Germinal center (tissue), 1 donor: ENCODE measurements at places on chromosomes 7 and 10.

DNA sequence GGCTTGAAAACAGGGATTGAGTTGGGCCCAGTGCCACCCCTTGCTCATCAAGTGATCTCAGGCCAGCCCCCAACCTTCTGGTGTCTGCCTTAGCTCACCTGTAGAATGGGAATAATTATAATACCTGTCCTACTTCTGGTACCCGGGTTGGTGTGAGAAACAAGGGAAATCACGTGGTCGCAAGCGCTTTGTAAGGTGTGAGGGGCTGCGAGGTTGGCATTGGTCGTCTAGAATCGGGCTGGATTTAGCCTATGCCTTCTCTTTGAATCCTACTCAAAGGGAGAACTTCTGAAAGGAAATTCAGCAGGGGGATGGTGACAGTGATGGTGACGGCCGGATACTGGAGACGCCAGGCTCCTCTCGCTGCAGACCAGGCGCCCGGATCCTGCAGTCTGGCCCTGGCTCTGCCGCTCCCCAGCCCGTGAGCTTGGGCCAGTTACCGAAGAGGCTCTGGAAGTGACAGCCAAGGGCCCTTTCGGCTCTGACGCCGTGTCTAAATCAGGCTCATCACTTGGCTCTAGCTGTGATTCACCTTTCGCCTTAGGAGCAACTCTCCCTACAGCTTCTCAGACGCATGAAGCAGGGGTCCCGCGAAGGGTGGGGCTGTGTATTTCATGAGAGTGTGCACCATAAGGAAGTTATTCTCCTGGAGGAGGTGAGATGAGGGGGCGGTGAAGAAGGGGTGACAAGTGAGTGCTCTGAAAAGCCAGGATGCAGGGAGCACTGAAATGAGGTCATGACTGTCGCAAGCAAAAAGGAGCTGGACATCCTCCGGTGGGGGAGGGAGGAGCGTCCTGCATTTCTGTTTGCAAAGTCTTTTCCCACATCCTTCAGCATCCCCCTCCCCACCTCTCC lies 4.0 kb upstream of the CREB5 start:
- DNase-seq: no peak

GRCh38 chr10:7320072-7320471 lies 90.8 kb downstream of the SFMBT2 start:
- no peak for DNase-seq

- DNase-seq: no peak
Observed at GRCh38 chr10:84348860-84349259, 20.5 kb downstream of the CCSER2 start.

DNA sequence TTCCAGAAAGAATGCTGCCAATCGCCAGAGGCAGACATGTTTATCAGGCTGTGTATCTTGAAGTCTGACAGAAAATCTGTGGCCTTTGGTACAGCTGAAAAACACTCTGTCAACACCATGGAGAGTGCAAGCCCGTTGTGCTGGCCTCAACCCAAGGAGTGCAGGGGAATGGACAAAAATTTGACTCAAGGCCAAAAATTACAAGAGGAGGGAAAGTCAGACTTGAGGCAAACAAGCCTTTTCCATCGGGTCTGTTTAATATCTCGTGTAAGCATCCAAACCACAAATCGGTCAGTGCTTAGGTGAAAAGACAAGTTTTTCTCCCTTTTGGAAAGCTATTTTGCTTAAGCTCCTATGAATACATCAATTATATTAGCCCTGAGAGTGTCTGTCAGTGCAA lies 305.3 kb upstream of the NFE2L3 start:
- DNase-seq: no peak

GRCh38 chr10:115095758-115096157 lies 2.6 kb downstream of the ATRNL1 start:
- DNase-seq: no peak

DNA sequence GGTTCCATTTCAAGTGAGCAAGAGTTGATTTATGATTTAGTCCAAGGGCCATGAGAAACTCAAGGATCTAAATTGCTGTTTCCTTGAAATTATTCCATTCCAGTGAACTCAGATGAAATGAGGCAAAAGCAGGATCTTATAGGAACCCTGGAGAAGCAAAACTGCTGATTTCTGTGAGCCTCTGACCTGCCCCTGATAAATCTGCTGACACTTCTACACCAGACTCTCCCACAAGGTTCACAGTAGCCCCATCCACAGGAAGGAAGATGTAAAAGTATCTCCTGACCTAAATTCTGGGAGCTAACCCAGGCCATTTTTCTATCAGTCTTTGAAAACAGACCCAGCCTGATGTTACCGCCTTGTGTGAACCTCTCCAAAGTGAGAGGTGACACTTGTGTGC lies 987.6 kb upstream of the AUTS2 start:
- no peak for DNase-seq

DNA sequence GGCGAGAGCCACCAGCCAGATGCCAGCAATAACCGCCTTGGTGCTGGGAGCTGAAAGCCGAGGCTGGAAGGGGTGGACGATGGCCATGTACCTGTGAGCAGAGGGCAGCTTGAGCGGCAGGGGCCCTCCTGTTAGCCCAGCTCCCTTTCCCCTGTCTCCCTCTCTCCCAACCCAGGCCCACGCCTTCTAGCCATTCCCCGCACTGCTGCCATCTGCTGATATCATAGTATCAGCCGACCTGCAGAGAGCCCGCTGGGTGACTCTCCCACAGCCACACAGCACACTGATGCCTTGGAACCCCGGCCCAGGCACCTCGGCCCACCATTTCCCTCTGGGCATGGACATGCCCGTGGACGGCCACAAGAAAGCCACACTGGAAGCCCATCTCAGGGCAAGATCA lies 1.7 kb downstream of the TACR2 start:
- no peak for DNase-seq

DNA sequence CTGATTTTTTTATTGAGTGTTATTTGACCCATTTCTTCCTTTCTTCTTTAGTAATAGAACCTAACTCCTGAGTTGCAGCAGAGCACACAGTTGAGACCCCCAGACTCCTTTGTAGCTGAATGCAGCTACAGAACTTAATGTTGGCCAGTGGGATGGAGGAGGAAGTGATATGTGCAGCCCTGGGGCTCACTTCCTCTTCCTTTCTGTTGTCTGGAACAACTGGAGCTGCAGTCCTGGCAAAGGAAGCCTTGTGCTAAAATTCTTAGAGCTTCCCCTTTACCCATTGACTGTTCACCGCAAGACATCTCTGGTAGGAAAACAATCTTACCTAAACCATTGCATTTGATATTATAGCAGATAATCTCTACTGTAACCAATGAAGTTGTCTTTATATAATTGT lies 86.6 kb downstream of the ITGB8 start:
- DNase-seq: peak; percentile 5

DNA sequence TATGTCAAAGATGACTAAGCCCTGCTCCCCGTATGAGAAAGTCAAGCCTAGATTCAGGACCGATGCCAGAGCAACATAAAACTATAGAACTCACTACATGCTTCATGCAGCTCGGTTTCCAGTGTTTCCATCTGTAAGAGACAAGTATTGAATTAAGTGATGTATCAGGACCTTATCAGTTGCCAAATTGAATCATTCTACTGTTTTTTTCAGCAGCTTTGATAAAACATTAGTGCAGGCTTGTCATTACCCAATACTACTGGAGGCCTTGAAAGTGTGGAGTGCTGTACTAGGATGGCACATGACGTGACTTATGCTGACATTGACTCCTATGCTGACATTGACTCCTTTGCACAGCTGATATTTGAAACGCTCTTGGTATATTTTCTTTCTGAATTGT lies 10.8 kb upstream of the NRP1 start:
- DNase-seq: no peak

DNA sequence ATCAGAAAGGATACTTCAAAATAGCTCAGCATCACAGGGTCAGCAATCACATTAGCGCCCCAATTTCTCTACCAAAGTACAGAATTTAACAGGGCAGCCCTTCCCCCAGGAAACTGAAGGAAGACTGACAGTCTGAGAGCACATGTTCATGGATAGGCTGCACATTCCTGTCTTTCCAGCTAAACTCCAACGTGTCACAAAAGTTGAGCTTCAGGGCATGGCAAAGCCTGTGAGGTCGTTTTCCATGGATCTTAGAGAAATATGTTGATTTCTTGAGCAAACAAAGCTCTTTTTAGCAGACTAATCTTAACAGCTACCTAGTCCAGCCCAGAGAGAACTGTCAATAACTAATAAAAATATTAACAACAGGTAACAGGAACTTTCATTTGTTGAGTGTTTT lies 207.9 kb downstream of the GRM3 start:
- no peak for DNase-seq

GRCh38 chr7:54738737-54739136 lies 20.3 kb downstream of the SEC61G start:
- no peak for DNase-seq

DNA sequence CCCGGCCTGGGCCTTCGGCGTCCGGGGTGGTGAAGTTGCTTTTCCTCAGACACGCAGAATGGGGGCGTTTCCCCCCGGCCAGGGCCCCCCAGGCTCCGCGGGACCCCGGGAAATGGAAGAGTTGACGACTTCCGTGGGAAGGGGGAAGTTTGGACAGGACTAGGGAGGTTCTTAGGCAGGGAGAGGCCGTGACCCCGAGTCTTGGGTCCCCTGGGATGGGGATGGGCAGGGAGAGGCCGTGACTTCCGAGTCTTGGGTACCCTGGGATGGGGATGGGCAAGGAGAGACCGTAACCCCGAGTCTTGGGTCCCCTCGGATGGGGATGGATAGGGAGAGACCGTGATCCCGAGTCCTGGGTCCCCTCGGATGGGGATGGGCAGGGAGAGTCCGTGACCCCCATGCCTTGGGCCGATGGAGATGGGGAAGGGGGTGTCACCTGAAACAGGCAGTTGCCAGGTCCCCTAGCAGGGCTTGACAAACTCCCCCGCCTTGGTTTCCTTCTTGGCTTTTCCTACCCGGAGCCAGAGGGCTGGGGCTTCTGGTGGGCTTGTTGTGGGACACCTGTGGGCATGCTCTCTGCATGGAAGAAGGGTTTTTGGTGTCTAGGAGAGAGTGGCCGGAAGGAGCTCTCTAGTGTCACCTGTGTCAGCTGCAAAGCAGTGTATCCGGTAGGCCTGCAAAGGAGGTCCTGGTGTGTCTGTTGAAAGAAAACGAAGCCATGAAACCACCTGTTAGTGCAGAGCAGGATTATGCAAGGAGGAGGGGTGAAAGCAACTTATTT lies 1.1 kb downstream of the TRRAP start:
- peak; percentile 66 for DNase-seq

- DNase-seq: peak; percentile 65
Observed at GRCh38 chr7:44460325-44460724, 30.1 kb downstream of the NUDCD3 start.

DNA sequence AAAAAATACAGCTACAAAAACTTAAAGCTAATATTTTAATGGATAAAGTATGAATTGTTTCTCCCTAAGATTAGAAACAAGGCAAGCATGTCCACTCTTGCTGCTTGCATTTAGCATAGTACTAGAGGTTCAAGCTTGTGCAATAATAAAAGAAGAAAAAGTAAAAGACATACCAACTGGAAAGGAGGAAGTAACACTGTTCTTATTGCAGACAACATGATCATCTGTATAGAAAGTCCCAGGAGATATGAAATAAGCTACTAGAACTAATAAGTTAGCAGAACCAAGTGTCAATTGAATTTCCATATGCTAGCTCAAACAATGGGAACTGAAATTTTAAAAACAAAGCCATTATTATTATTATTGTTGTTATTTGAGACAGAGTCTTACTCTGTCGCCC lies 20.0 kb upstream of the RABGEF1 start:
- DNase-seq: peak; percentile 33

GRCh38 chr7:23393636-23394035 lies 76.7 kb downstream of the IGF2BP3 start:
- DNase-seq: no peak

DNA sequence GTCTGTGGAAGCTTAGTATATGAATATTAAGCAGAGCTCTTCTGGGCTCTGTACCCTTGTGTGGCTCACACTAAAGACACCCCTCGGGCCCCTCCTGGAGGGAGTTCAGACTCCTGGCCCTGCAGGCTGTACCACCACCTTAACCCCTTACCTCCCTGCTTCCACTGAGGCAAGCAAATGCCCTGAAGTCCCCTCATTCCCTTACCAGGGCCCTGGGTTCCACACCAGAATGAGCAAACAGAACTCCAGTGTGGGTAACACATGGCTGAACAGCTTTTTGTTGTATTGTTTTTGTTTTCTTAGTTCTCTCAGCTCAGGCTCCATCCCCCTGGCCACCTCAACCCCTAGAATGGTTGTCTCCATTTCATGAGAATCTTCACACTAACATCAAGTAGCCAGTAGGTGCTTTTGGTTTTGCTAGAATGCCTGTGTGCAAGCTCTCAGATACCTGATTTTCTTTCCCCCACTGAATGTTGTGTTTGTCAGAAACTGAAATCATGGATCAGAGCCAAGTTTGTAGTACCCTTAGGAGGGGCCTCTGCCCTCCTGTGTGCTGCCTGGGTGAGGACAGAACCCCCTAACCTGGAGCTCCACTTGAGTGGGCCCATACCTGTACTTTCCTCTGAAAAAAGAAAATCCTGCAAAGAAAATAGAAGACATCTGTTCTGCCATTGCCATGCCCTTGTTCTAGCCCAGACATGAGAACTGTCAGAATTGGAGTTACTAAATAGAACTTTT lies 2.8 kb upstream of the WAPL start:
- no peak for DNase-seq

DNA sequence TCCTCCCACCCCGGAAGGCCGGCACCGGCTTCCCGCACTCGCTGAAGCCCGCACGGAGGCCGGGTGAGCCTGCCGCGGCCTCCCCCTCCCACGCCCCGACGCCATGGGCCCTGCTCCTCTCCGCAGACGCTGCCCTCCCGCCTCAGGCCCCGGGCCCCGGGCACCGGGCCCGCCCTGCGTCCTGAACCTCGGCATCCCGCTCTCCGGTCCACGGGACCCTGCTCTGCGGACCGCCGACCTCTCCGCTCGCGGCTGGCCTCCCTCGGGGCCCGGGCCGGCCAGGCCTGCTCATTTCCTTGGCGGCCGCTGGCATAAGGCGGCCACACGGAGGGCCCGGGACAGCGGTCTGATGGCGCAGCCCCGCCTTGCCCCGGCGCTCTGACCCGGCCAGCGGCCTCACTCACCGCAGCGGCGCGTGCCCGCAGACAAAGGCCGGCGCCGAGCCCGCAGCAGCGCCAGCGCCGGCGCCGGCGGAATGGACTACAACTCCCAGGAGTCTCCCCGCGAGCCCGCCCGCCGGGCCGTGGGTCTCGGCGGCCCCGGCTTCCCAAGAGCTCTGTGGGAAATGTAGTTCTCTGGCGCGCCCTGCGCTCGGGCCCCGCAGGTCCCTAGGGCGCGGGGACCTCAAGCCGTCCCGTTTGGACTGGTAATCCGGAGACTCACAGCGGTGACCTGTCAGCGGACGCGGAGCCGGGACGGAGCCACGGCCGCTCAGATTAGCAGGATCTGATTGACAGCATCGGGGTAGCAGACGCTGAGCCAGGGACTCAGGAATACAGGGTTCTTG lies at the start of gene ZNF32:
ZNF32 (minus strand) TSS at position 484 of the 787 bp plus-strand sequence. CDS start 2,748 bp downstream, outside the sequence.
- peak; percentile 88 for DNase-seq

DNA sequence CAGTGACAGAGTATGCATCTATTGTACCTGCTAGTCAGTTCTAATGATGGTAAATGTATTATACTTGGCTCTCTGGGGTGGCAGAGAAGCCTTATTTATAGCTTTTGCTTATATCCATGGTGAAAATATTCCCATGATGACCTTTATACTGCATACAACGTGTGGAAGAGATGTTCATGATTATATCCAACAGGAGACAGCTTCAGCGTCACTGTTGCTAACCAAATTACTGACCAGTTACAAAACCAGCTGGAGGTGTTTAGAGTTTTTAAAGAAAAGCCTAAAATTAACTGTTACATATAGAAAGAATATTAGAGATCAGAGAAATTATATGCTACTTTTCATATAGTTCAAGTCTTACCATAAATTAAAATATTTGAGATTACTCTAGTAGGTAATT lies 280.8 kb downstream of the ETV1 start:
- no peak for DNase-seq

GRCh38 chr7:102152672-102153598 lies 133.7 kb upstream of the SH2B2 start:
- DNase-seq: no peak

- no peak for DNase-seq
Observed at GRCh38 chr10:96089116-96089515, 41.0 kb upstream of the ZNF518A start.
